ENCODE measurements at places on chromosomes 7 and 10.
A peak's percentile ranks its signal among the peaks of the same experiment; 100 is the strongest.

DNA sequence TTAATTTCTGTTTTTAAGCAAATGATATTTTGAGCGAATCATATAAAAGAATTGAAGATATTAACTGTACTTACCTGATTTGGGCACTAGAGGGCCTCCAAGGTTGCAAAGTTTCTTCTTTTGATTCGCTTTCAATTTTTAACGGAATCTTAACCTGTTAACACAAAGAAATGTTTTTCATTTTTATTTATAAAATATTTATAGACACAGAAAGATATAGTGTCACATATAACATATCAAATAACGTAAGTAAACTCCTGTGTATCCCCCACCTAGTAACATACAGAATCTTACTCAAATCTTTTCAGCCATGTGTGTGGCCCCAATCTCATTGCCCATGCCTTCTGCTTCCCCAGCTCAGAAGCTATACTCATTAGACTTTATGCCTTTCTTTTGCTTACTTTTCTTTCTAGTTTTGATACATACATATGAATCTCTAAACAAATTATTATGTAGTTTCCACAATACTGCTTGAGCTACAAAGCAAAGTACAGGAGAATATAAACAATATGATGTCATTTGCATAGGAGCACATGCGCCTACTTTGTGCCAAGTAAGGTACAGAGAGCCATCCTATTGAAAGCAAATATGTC lies 49.5 kb upstream of the ZPBP start:
- H3K4me3 ChIP-seq: no peak overlapping the region
- peak; percentile 65 for DNase-seq
- H3K36me3 ChIP-seq: no peaks in the 10 kb centered on the region
- peaks cover 22% of the 10 kb centered on the region for H3K4me1 ChIP-seq
- no peak overlapping the region for H3K27ac ChIP-seq

GRCh38 chr10:26173837-26174236 lies 42.7 kb upstream of the GAD2 start:
- no peaks in the 10 kb centered on the region for H3K4me1 ChIP-seq
- no peak overlapping the region for H3K27ac ChIP-seq
- DNase-seq: no peak
- no peak overlapping the region for H3K4me3 ChIP-seq

GRCh38 chr7:101066141-101066832 lies 19.0 kb upstream of the TRIM56 start:
- H3K4me3 ChIP-seq: no peak overlapping the region
- H3K36me3 ChIP-seq: no peaks in the 10 kb centered on the region
- peaks cover 2% of the 10 kb centered on the region for H3K27me3 ChIP-seq
- H3K27ac ChIP-seq: no peak overlapping the region
- no peak for DNase-seq

GRCh38 chr10:89523274-89523673 lies 12.1 kb downstream of the SLC16A12 start:
- H3K4me1 ChIP-seq: no peaks in the 10 kb centered on the region
- H3K27ac ChIP-seq: no peak overlapping the region
- no peaks in the 10 kb centered on the region for H3K36me3 ChIP-seq
- H3K27me3 ChIP-seq: no peaks in the 10 kb centered on the region
